ENCODE measurements at places on chromosomes 11 and 22. TPM values are rescaled to one million over a fixed set of nuclear protein-coding genes. Genes with fewer than 3 reads are reported as not detected.

GRCh38 chr11:93659196-93659595, 2.3 kb upstream of the CEP295 start:
- DNase-seq, result no peak

- peak; percentile 18 for DNase-seq
Measured at GRCh38 chr22:22752556-22753477, 108.4 kb downstream of the GGTLC2 start.

GRCh38 chr22:47112994-47113852, 350.8 kb downstream of the TBC1D22A start:
- DNase-seq, result no peak

GRCh38 chr22:32079130-32080089, 36.3 kb downstream of the SLC5A1 start:
- no peak for DNase-seq

The SLC3A2 gene
- total RNA-seq, result 203 TPM

GRCh38 chr11:122163053-122163819, 47.2 kb upstream of the BLID start:
- DNase-seq, result no peak

DNA sequence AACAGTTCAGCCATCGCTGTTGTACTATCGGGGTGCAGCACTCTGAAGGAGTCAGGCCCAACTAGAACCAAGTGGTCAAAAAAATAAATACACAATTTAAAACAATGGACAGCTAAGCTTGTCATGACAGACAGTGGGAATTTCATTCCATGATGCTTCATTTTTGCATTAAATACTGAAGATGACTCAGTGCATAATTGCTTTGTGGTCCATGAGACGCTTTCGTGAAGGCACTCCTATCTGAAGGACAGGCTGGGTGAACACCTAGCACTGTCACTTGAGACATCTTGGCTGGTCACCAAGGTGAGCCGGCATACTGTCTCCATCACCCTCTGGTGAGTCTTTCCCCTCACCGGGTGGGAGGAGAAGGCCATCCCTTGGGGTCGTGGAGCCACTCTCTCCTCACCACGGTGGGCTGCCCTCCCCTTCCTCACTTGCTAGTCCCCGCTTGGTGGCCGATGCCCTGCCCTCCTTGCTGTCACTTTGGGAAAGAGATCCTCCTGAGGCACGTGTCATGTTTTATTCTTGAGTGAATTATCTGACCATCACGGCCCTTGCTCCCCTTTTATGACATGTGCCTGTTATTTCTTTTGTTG, 4.9 kb upstream of the TESMIN start:
- no peak for DNase-seq

The NRXN2 gene
- 13.3 TPM for total RNA-seq

The C22orf15 gene
- total RNA-seq, result not detected

The FAU gene
- 794 TPM for total RNA-seq

Data from kidney (tissue), 22 donors.